ENCODE measurements at places on chromosomes 6 and 20.

DNA sequence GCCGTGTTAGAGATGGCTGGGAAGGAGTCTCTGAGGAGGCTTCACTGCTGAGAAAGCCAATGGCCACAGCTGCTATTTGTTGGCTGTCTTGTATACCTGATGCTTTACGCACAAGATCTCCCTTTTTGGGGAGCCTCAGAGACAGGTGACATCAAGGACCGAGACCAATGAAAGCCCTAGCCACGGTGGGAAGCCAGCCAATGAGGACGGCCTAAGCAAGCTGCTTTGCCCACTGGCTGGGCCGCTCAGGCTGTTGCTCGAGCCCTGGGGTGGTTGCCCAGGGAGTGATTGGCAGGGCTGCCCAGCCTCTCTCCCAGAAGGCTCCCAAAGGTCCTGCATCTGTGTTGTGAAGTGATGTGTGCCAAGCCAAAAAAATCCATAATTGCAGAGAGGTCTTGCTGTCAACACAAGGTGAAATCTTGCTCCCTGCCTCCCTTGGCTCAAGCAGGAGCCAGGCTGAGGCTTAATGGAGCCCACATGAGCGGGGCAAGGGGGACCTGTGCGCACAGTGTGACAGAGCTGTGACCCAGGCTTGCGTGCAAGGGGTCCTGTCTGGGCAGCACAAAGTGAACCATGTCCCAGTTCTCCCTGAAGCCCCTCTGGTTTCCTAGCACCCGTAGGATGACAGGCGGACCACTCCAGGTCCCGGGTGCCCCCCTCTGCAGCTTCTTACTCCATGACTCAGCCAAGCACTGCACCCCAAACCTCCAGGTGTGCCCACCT, 4.3 kb downstream of the MMP24OS start:
- DNase-seq = no peak
- H3K36me3 ChIP-seq = peaks cover 1% of the 10 kb centered on the region
- no peaks in the 10 kb centered on the region for H3K27me3 ChIP-seq
- H3K4me1 ChIP-seq = peaks cover 5% of the 10 kb centered on the region

GRCh38 chr20:23141450-23142161, 55.5 kb upstream of the CD93 start:
- peak overlapping the region; percentile 51 for H3K27ac ChIP-seq
- DNase-seq = no peak
- H3K4me3 ChIP-seq = no peak overlapping the region
- H3K27me3 ChIP-seq = no peaks in the 10 kb centered on the region

DNA sequence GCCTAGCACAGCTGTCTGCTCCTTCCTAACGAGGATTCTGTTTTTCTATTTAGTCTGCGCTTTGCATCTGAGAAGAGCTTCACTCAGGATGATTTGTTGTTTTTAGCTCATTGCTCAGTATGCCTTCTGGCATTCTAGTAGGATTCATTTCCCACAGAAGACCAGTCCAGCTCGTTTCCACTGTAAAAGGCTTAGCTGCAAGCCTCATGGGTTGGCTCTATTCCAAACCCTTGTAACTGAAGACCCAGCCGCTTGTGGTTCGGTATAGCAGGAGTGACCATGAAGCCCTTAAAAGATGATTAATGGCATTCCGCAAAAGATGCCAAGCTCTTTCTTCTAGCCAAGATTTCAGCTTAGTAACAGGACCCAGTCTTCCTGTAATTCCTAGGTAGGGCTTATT, 7.2 kb downstream of the ADGRF1 start:
- H3K27ac ChIP-seq = no peak overlapping the region
- H3K27me3 ChIP-seq = no peaks in the 10 kb centered on the region
- DNase-seq = no peak
- no peaks in the 10 kb centered on the region for H3K36me3 ChIP-seq
- no peak overlapping the region for H3K4me3 ChIP-seq
- H3K4me1 ChIP-seq = no peaks in the 10 kb centered on the region

- H3K27ac ChIP-seq = no peak overlapping the region
- H3K4me1 ChIP-seq = no peaks in the 10 kb centered on the region
- no peak overlapping the region for H3K4me3 ChIP-seq
Measured at GRCh38 chr6:80548532-80548931, 442.1 kb downstream of the BCKDHB start.

GRCh38 chr6:104957301-104958177, 632 bp downstream of the LIN28B start:
- peaks cover 35% of the 10 kb centered on the region for H3K27me3 ChIP-seq
- no peaks in the 10 kb centered on the region for H3K4me1 ChIP-seq
- no peak overlapping the region for H3K27ac ChIP-seq
- no peaks in the 10 kb centered on the region for H3K36me3 ChIP-seq
